ENCODE measurements at places on chromosomes 6 and 20.
A peak's percentile ranks its signal among the peaks of the same experiment; 100 is the strongest.

DNA sequence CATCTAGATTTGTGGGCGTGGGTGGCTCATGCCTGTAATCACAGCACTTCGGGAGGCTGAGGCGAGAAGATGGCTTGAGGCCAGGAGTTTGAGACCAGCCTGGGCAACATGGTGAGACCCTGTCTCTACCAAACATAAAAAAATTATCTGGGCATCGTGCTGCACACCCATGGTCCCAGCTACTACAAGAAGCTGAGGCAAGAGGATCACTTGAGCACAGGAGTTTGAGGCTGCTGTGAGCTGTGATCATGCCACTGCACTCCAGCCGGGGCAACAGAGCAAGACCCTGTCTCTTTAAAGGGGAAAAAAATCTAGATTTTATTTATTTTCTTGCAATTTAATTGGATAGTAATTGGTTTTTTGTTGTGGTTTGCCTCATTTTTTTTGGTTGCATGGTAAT, 53.6 kb downstream of the DEK start:
- DNase-seq = no peak

- DNase-seq = no peak
Measured at GRCh38 chr20:53847139-53847836, 223.1 kb downstream of the BCAS1 start.

DNA sequence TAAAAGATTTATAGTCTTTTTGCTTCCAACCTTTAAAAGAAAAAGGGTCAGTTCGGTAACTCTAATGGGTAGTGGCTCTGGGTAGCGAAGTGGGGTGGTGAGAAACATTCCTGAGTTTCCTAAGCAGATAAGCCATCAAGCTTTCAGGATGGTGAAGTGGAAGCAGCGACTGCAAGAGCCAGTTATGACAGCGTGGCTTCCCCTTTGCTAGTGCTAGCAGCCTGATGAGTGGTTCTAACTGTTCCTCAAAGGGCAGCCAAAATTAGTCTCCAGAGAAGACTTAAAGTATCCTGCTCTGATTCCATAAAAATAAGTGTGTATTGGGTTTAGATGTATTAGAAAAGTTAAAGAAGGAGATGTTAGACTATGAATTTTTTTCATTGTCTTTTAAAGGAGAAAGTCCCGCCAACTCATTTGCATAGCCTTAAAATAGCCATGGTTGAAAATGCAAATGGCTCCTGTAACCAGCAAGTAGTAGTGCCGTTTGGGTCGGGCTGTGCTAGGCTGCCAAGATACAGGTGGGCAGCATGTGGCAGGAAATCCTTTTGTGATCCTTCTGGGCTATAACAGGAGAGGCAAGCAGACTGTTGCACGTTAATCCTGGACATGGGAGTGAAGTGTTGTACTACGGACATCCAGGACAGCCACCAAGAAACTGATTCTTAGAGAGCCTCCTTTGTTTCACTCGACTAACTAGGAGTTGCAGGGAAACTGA, 18.0 kb downstream of the ELOVL2 start:
- DNase-seq = no peak

DNA sequence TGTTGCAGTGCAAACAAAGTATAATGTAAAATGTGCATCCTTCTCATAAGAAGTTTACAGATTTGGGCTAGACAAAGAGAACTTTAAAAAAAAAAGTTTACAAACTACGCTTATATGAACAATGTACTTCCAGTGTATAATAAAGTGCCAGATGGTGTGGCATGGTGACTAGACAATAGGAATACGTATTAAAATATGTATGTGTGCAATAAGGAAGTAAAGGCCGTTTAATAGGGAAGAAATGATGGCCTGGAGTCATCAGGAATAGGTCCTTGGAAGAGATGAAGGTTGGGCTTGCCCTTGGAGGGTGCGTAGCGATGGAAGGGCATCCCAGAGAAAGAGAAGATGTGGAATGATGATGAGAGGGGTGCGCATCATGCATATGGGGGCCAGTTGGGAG, 108.2 kb downstream of the SOBP start:
- DNase-seq = no peak

DNA sequence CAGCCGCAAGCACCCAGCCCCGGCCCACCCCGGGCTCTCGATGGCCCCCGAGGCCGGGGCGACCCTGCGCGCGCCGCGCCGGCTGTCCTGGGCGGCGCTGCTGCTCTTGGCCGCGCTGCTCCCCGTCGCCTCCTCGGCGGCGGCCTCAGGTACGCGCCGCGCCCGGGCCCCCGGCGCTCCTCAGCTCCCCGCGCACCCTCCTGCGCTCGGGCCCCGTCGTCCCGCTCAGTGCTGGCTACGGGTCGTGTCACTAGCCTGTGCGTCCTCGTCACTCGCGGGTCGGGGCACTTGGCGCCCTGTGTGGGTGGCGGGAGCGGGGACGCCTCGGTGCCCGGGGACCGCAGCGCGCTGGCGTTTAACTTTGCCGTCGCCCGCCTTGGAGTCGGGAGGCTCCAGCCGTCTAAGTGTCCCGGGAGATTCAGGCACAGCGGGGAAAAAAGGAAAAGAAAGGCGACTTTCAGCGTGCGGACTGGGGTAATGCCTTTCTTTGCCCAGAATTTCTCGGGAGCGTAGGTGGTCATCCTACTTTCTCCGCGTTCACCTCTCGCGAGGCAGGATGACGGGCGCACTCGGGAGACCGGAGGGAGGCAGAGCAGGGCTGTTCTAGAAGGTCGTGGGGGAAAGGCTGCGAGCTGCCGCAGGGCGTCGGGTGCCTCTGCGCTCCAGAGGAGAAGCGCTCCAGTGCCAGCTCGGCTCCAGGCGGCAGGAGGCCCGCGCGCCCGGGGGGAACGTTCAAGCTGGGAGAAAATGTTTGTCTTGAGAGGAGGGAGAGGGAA, 545 bp downstream of the FNDC1 start:
- DNase-seq = peak; percentile 4

GRCh38 chr6:89562093-89562973, 76.2 kb downstream of the LYRM2 start:
- DNase-seq = no peak

GRCh38 chr6:1608222-1609040, 1.3 kb upstream of the FOXC1 start:
- peak; percentile 42 for DNase-seq

DNA sequence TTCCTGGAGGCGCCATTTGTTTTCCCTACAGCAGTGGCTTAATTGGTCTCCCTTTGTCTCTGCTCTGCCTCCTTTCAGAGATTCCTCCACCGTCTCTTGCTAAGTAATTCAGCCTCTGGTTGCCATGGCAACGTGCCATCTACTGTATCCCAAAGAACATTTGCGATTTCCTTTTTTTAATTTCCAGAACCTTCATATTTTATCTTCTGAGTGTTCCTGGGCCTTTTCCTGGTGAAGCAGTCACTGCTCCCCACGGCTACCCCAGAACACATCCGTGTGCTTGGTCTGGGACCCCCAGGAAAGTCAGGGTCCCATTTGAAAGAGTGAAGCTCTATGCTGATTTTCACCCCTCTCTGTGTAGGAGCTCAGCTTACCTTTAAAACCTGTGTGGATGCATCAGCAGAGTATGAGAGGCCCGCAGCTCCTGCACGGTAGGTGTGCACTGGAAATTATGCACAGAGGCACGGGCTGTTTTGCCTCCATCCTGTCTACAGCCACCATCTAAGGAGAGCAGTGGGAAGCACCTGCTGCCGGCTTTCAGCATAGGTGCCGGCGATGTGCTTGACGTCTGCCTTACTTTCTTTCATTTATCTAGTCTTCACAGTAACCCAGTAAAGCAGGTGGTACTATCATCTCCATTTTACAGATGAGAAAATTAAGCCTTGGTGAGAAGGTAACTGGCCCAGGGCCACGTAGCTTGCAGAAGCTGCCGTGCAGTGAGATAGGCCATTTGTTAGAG, 122.8 kb downstream of the SYCP2 start:
- DNase-seq = no peak

GRCh38 chr20:32539026-32539816, 45.9 kb downstream of the NOL4L start:
- DNase-seq = no peak

GRCh38 chr6:139943391-139943790, 568.9 kb upstream of the CITED2 start:
- peak; percentile 33 for DNase-seq

DNA sequence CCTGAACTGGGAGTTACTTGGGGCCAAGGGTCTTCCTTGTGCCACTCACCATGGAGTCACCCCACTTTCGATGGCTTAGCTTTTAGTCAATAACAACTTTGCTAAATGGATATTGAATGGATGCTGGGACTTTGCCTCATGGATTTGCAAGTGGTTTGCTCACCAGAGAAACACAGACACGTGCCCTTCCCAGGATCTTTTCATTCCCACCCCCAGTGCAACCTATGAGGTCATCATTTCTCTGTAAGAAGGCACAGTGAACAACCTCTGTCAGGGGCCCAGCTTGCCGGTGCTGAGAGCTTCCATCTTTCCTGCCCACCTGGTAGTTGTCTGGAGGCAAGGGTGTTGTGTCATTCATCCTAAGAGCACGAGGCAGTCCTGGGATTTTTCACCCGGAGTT, 256.8 kb upstream of the PMEPA1 start:
- no peak for DNase-seq

- no peak for DNase-seq
Measured at GRCh38 chr6:84766118-84766798, 1.9 kb upstream of the TBX18 start.

- no peak for DNase-seq
Measured at GRCh38 chr6:25418454-25419052, 139.4 kb downstream of the CARMIL1 start.

DNA sequence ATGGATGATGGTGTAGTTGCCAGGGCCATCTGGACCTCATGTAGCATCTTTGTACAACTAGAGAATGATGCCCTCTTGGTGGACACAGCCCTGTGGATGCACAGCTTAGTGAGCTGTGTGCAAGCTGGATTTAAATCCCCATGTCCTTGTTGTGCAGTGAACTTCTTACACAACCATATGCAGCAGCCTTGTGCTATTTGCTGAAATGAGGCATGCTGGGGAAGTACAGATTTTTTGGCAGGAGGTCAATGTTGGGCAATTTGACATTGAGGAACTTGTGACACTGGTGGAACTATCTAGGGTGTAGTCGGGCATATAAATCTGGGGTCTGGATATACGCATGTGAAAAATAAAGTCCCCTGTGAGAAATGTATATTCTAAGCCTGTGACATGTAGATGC, 5.8 kb upstream of the CDC5L start:
- DNase-seq = no peak

- no peak for DNase-seq
Measured at GRCh38 chr6:73560853-73561407, 40.1 kb upstream of the EEF1A1 start.

DNA sequence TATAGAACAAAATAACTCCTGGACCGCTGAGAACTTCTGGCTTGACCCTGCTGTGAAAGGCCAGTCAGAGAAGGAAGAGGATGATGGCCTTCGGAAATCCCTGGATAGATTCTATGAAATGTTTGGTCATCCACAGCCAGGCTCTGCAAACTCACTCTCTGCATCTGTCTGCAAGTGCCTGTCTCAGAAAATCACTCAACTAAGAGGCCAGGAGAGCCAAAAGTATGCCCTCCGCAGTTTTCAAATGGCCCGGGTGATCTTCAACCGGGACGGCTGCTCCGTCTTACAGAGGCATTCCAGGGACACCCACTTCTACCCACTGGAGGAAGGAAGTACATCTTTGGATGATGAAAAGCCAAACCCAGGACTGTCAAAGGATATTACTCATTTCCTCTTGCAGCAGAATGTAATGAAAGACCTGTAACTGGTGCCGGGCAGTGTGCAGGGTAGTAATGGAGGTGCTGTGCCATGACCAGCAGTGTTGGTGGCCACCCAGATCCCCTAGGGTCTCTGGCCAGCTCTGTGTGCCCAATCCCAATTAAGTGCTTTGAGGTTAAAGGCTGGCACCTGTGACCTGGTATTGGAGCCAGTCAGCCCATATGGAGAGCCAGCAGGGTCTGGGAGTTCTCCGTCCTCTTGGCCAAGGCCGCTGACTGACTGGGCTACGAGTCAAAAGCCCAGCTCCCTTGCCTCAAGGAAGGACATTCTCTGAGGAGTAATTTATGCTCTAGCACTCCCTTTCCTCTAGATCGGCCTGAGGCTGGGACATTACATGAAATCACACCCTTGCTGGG, 87.1 kb downstream of the TRMT6 start:
- DNase-seq = no peak

DNA sequence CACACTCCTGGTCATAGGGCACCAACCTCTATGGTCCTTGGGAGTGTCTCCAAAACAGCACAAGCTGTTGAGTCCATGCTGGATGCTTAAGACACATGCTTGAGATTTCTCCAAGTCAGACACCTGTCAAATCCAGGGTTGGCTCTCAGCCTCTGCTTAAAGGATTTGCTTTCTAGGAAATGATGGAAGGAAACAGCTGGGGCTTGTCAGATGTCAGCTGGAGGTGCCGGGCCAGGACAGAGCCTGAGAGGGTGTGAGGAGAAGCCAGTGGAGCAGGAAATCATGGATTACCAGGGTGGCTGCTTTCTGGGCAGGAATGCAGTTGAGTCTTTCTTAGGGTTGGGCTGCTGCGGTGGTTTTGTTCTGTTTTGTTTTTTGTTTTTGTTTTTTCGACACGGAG, 83.0 kb upstream of the FAM184A start:
- DNase-seq = no peak

DNA sequence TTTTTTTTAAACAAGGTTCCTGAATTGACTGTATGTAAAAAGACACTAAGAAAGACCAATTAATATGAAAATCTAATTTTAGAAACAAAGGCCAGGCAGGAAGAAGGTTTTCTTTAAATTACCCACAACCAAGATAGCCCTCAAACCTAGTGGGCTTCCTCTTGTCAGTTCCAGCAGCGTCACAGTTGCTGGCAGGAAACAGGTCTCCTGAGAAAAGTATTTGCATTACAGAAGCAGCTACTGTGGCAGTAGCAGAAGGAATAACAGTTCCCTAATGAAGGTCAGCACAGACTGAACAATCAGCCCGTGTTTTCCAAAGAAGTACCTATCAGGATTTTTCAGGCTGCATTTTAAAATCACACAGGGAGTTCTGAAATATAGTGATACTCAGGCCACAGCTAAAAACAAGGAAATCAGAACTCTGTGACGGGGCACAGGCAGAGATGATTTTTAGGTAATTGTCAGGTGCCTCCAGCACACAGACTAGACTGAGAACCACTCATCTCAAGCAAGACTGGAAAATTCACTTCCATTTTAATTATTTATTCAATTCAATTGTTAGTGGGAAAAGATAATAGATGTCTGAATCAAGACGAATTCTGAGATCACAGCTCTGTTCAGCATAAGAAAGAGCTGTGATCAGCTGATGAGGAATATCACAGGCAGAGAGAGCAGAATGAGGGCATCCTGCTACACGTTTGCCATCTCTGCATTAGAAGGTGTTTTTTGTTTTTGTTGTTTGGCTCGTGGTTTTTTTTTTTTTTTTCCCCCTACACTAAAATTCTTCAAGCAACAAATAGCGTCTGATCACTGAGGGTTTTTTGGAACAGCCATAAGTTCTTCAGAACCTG, 230.5 kb upstream of the KHDRBS2 start:
- DNase-seq = no peak

GRCh38 chr6:122393351-122393896, 6.0 kb upstream of the HSF2 start:
- DNase-seq = no peak
